Kidney tubule cell (primary cell): ENCODE measurements at places on chromosomes 7 and 10.

DNA sequence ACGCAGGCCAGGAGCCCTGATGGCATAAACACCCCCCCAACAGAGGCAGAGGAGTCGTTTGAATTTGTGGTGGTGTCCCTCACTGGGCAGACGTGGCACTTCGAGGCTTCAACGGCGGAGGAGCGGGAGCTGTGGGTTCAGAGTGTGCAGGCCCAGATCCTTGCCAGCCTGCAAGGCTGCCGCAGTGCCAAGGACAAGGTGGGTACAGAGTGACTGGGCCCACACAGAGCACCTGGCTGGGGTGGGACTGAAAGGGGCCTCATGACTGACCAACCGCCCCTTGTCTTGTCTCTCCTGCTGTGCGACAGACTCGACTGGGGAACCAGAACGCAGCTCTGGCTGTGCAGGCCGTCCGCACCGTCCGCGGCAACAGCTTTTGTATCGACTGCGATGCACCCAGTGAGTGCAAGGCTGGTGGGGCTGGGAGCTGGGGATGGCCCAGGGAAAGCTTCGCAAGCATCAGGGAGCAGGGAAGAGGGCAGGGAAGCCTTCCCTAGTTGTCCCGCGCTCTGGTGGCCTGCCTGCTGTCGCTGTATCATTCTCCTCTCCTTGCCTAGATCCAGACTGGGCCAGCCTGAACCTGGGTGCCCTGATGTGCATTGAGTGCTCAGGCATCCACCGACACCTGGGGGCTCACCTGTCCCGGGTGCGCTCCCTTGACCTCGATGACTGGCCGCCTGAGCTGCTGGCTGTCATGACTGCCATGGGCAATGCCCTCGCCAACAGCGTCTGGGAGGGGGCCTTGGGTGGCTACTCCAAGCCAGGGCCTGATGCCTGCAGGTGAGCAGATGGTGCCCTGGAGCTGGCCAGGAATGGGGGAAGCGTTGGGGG lies 25.4 kb downstream of the GBX1 start:
- DNase-seq, result no peak

DNA sequence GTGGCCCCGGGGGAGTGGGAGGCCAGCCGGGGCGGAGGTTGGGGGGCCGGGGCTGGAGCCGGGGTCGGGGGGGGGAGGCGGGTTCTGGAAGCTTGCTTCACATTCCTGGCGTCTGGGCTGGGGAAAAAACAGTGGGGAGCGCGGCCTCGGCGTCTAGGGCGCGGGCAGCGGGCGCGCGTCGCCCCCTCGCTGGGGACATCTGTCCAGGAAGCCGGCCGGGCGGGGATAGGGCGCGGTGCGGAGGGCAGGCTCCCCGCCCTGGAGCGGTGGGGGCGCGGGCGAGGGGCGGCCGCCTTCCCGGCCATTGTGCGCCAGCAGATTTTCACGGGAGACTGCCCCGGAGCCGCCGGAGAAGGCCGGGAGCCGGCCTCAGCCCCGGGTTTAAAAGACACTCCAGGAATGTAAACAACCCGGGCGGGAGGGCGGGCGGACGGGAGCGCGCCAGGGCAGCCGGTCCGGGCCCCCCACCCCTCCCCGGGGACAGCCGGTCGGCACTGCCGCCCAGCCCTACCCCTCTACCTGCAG lies 1.4 kb downstream of the ZMIZ1 start:
- peak; percentile 48 for DNase-seq

DNA sequence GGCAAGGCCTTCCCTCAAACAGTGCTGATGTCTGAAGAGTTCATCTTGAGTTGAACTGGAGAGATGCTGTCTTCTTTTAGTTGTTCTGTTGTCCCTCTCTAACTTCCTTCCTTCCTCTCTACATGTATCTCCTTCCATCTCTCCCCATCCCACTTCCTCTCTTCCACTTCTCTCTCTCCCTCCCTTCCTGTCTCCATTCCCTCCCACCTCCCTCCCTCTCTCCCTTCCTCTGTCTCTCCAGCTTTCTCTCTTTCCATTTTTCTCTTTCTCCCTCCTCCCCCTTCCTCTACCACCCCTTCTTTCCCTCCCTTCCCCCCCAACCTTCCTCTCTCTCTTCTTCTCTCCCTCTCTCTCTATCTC lies 40.7 kb upstream of the TNS3 start:
- no peak for DNase-seq

DNA sequence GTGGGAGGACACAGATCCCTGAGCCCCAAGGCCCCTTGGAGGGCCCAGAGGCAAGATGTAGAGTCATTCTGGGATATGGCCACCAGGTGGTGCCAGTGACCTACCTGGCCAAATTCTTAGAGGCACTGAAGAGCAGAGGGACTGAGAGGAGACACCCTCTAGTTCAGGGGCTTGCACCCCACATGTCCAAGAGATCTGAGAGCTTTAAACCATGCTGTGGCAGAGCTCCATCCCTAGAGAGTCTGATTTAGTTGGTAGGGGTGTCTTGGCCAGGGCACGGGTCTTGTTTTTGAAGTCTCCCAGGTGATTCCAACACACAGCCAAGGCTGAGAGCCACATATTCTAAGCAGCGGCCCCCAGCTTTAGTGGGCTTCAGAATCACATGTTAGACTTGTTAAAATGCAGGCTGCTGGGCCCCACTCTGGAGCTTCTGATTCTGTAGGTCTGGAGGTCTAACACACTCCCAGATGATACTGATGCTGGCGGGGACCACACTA lies 52.5 kb downstream of the PRF1 start:
- peak; percentile 64 for DNase-seq

GRCh38 chr7:102914585-102914984 lies 1.8 kb downstream of the LRRC17 start:
- no peak for DNase-seq

GRCh38 chr10:34606890-34607289 lies 208.2 kb downstream of the PARD3 start:
- DNase-seq, result no peak

- no peak for DNase-seq
These were observed 30.6 kb downstream of the AVL9 start for GRCh38 chr7:32525839-32526238.

DNA sequence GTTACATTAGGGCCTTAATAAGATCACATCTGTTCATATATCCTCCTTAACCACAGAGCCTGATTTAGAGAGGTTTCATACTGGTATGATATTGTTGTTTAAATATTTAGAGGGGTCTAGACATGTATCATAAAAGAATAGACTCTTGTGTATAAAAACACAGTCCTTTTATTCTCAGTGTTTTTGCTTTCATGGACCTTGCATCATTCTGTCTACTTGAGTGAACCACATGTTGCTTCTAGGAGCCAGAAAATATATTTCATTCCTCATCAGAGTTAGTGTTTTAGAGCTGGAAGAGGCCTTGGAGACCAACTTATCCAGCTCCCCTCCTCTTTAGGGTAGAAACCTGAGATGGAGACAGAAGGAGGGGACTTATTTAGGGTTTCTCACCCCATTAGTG lies 312.8 kb downstream of the LRMDA start:
- no peak for DNase-seq

DNA sequence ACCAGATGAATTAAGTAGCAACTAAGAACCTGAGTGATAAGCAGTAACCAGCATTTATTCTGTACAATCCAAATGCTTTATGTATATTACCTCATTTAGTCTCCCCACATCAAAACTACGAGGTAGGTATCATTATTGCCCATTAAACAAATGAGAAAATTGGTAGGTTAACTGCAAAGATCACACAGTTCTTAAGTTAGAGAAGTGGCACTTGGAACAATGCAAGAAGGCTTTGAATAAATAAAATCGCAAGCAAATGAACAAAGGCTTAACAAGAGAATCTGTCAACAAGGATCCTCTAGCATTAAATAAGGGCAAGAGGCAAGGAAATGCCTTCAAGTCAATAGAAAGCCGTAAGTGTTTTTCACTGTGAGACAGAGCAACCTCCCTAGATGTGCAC lies 70.2 kb downstream of the USP6NL start:
- DNase-seq, result no peak

GRCh38 chr7:69630292-69630691 lies 32.0 kb downstream of the AUTS2 start:
- peak; percentile 25 for DNase-seq

DNA sequence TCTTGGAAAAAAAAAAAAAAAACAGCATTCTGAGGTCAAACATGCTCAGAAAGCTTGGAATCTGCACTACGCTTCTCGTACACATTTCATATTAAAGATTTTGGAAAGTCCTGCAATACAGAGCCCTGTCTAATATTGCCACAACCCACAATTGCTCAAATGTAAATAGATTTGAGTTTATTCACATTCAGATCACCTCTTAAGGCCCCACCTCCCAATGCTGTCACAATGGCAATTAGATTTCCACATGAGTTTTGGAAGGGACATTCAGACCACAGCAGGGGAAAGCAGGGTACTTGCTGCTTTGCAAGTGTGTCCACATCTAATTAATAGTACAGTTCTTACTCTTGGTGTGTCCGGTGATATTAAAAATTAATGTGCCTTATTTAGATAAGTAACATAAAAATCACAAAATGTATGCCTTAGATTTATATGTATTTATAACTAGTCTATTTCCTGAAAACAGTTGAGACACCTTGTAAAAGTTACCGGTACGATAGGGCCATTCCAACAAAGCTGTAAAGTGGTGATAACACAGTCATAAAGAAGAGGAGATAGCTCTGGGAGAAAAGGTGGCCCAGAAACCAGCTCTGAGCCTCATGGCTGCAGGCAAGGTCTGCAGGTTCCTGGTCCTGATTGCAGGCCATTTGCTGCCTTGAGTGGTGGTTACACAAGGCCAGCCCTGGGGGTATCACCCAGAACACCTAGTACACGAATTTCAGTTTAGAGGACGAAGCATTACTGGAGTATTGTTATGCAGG lies 27.9 kb downstream of the EGFR start:
- DNase-seq, result no peak

- no peak for DNase-seq
These were observed 170.2 kb upstream of the HABP2 start for GRCh38 chr10:113382691-113383090.

DNA sequence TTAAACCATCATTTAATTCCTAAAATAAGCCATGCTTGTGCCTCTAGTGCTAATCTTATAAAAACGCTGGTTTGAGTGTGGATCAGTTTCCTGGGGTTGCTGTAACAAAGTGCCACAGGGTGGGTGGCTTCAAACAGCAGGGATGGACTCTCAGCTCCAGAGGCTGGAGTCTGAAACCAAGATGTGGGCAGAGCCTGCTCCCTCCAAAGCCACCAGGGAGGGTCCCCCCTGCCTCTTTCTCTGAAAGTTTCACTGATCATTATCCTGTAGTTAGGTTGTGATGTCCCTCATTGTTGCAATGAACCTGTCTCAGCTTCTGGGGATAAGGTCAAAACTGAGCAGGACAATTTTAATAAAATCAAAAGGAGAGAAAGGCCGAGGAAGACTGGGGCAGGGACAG lies 251.9 kb upstream of the TCERG1L start:
- no peak for DNase-seq

- no peak for DNase-seq
These were observed 41.1 kb upstream of the GTF2IRD1 start for GRCh38 chr7:74412603-74413002.

DNA sequence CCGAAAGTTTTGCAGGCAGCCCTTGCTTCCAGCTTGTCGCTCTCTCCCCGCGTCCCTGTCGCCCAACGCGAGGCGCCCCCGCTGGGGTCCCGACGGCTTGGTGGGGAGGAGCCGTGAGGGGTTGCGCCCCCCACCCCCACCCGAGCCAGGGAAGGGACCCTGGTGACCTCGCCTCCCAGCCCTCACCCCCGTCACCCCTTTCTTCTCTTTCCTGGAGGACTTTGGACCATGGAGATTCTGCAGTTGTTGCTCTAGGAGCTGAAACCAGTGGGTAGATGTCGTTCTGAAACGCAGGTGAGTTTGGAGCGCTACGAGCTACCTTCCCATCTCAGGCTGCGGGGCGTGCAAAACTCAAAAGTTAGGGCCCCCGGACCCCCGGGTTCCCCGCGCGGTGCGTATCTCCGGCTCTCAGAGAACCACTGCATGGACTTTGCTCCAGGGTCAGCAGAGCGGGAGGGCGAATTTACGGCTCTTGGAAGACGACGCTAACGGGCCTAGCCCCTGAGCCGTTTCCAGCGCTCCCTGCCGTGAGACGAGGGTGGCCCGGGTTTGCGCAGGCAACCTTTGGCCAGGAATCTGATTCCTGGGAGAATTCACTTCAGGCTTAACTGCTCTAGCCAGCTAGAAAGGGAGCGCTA lies 684 bp upstream of the ATXN7L1 start:
- DNase-seq, result peak; percentile 54

DNA sequence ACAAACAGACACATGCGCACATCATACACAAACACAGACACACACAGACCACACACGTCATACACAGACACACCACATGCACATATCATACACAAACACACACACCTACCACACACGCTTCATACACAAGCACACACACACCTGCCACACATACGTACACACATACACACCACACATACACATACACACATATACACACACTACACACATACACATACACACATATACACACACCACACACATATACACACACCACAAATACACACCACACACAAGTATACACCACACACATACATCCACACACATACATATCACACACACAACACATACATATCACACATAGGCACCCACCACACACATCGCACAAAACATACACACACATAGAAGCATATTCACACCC lies 224.7 kb downstream of the SKAP2 start:
- DNase-seq, result no peak

DNA sequence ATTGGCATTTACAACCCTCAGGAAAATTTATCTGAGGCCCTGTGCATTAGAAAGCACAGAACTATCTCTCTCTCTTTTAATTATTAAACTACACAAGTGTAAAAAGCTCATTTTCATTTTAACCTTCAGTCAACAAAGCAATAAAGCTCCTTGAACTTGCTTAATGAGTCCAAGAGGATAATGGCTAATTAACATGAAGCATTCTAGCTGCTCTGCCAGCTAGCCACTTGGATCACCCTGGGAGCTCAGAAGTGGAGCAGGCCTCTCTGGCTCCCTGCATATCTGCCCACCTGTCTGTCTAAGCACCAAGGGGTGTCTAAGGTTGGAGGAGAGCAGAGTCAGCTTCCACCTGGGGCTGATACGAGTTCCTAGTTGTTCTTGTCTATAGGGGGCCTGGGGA lies 56.0 kb upstream of the SLC35G1 start:
- no peak for DNase-seq
